ENCODE measurements at places on chromosomes 13 and 19.

DNA sequence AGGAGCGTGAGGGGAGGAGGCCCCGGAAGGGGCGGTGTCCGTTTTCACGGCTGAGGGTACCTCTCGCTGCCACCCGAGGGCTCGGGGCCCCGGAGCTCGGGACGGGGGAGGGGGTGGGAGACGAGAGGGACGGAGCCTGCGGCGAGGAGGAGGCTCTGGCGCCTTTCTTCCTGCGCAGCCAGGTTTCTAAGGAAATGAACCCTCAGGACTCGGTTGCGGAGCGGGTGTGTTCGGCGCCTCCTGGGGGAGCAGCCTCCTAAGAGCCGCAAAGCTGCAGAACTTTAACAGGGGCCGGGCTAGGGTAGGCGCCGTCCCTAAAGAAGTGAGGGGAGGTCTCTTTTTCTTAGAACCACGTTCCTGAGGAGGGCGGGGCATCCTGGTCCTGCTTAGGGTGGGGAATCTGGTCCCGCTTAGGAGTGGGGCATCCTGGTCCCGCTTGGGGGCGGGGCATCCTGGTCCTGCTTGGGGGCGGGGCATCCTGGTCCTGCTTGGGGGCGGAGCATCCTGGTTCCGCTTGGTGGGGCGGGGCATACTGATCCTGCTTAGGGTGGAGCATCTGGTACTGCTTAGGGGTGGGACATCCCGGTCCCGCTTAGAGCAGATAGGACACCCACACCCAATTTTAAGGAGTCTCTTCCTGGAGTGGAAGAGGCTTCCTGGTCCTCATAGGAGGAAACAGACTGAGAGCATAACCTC is 6.2 kb downstream of the SYT5 start:
- peak; percentile 37 for DNase-seq

- DNase-seq, result no peak
These were observed 890.1 kb upstream of the PCDH20 start for GRCh38 chr13:62305756-62306155.

DNA sequence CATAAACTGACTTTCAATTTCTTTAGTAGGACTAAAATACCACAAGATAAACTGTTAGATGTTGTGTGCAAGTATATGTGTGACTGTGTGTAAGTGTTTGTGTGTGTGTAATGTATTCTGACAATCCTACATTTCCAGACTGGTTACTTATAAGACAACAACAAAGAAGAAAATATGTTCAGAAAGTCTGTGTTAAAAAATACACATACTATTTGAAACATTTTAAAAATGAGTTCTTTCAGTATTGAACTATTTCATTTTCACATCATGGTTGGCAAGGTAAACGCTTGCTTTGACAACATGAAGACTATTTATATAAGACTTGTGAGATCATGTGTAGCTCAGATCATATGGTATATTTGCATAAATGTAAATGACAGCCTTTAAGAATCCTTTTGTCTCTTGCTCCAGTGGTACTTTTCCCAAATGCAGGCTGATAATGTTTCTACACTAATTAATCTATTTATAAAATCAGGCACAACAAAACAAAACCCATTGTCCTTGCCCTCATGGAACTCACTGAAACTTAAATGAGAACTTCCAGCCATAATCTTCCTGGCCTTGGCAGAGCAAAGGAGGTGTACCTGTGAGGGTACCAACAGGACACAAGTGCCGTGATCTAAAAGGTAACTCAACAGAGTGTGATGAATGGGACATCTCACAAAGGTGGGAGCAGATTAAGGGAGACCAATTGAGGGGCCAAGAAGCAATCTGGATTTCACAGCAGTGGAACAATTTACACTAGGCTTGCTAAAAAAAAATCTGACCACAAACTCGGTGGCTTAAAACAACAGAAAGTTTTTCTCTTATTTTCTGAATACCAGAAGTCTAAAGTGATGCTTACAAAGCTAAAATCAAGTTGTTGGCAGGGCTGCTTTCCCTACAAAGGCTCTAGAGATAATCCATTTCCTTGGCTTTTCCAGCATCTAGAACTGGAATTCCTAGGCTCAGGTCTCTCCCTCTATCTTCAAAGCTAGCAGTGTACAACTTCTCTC is 349.0 kb downstream of the TBC1D4 start:
- no peak for DNase-seq

GRCh38 chr13:87344176-87344575 is 327.0 kb upstream of the SLITRK5 start:
- DNase-seq, result no peak

All from activated CD4-positive, alpha-beta T cell treated with anti-CD3 and anti-CD28 coated beads for 24 hours (primary cell).